Stimulated activated CD8-positive, alpha-beta memory T cell treated with anti-CD3 and anti-CD28 coated beads, Interleukin-7, amount 100 ng/mL, for 1 hour (primary cell): ENCODE measurements at places on chromosomes 12 and 14.

GRCh38 chr12:73731658-73732057 is 806.0 kb upstream of the ATXN7L3B start:
- no peak for DNase-seq

GRCh38 chr12:23277831-23278230 is 652.9 kb downstream of the ETNK1 start:
- no peak for DNase-seq

- DNase-seq, result no peak
Measured at GRCh38 chr12:6946033-6946919, 2.5 kb downstream of the C12orf57 start.

DNA sequence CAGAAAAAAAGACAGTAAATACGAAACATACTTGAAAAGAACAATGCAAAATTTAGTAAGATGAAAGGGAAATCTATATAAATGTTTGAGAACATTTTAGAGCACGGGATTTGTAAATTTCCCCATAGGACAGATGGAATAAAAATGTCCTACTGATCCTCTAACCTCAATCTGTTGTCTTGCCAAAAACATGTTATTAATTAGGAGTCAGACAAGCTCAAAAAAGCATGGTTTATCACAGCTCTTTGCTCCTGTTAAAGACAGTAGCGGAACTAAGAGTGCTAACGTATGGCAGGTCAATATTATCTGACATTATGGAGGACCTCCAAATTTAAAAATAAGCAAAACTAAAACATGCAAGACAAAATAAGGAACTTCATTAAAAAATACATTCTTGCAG is 12.9 kb downstream of the GMFB start:
- DNase-seq, result no peak

DNA sequence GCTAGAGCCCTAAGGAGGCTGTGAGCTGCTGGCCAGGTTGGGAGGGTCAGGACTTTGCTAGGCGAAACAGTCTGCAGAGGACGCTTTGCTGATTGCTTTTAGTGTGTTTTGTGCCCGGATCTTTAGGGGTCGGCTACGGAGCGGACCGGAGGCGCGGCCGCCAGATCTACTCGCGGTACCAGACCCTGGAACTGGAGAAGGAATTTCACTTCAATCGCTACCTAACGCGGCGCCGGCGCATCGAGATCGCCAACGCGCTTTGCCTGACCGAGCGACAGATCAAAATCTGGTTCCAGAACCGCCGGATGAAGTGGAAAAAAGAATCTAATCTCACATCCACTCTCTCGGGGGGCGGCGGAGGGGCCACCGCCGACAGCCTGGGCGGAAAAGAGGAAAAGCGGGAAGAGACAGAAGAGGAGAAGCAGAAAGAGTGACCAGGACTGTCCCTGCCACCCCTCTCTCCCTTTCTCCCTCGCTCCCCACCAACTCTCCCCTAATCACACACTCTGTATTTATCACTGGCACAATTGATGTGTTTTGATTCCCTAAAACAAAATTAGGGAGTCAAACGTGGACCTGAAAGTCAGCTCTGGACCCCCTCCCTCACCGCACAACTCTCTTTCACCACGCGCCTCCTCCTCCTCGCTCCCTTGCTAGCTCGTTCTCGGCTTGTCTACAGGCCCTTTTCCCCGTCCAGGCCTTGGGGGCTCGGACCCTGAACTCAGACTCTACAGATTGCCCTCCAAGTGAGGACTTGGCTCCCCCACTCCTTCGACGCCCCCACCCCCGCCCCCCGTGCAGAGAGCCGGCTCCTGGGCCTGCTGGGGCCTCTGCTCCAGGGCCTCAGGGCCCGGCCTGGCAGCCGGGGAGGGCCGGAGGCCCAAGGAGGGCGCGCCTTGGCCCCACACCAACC is 1.5 kb downstream of the HOXC6 start:
- DNase-seq, result no peak

DNA sequence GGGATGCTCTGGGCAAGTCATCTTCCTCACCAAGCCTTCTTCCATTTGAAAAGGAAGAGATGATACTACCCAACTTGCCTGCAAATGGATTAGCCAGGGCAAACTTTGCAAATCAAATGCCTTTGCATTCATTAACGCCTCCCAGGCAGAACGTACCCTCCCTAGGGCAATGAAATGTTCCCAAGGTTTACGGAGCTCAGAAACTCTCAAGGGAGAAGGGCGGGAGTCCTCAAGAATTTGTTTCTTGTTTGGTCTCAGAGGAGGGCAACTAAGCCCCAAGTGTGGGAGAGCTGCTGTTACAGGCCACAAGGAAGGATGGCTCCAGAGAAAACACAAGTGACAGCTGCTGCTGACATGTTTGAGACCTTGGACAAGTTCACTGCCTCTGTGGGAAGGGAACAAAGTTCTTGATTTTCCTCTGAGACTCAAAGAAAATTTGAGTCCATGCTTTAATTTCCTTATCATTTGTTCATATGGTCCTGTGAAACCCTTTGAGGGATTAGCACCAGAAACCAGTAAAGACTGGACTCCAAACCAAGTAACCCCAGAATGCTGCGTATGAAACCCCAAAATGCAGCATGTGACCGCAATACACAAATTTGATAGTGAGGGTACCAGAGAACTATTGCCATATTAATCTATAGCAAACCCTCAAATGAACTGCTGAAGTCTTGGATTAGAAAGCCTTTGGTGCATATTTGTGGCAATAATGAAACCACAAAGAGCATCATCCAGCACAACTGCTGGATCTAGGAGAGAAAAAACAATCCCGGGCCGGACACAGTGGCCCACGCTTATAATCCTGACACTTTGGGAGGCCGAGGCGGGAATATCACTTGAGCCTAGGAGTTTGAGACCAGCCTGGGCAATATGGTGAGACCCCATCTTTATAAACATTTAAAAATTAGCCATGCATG is 22.9 kb downstream of the SPTB start:
- DNase-seq, result no peak

DNA sequence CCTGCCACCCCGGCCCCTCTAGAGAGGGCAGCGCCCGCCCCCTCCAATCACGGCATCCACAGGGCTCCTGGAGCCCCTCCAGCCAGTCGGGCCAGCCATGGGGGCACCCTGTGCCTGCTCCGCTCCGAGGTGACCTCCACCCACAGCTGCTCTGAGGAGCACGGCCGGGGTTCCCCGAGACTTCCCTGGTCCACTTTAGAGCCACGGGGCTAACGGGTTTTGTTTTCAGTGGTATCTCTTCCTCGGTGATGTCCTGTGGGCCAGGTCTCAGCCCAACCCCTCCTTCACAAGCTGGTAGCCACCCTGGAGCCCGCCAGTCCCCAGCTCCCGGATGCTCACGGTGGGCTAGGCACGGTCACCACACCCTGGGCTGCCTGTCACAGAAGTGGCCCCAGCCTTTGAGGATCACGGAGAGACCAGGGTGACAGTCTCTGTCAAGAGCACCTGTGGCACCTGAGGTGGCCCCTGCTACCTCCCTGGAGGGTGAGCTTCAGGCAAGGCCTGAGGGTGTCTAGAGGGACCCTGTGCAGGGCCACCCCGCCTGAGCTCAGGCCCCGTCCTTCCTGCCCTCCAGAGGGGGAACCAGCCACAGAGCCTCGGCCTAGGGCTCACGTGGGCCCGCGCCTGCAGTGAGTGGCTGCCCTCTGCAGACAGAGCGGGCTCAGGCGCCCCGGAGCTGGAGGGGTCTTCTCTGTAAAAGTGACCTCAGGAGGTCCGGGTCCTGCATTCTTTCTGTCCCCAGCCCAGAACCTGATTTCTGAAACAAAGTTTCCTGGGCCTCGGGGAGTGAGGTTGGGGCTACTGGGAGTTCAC is 146.0 kb upstream of the C14orf180 start:
- no peak for DNase-seq

- no peak for DNase-seq
Measured at GRCh38 chr14:99758121-99758821, 34.9 kb upstream of the EML1 start.

DNA sequence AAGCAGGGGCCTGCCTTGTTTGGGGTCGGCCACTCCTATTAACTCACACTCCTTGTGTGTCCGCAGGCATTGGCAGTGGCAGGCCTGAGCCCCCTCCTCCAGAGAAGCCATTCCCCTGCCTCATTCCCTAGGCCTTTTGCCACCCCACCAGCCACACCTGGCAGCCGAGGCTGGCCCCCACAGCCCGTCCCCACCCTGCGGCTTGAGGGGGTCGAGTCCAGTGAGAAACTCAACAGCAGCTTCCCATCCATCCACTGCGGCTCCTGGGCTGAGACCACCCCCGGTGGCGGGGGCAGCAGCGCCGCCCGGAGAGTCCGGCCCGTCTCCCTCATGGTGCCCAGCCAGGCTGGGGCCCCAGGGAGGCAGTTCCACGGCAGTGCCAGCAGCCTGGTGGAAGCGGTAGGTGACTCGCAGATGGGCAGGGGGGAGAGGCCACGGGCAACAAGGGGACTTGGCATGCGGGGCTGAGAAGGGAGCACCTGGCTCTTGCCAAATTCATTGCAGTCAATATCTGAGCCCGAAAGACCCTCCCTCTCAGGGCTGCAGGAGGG is 106.3 kb upstream of the FKBP4 start:
- DNase-seq, result no peak

- DNase-seq, result no peak
Measured at GRCh38 chr14:56648508-56649301, 69.1 kb downstream of the TMEM260 start.

DNA sequence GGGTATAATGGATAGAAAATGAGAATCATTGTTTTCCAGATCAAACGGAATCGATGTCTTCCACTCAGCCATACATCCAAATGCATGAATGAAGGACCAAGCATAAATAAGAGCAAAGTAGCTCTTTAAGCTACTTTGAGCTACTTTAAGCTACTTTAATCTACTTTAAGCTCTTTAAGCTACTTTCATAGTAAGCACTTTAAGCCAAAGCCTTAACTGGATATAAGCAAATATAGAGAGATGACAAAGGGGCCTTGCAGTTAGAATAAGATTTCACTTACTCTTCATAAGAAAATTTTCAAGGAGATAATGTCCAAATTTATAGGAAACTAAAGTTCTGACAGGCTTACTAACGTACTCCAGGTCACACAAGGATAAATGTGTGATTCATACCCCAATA is 355.6 kb upstream of the KITLG start:
- no peak for DNase-seq

GRCh38 chr12:52984136-52984535 is 22.1 kb upstream of the EIF4B start:
- no peak for DNase-seq

GRCh38 chr12:22018860-22019259 is 27.2 kb upstream of the CMAS start:
- no peak for DNase-seq

- DNase-seq, result no peak
Measured at GRCh38 chr12:66667906-66668305, 11.0 kb downstream of the GRIP1 start.

DNA sequence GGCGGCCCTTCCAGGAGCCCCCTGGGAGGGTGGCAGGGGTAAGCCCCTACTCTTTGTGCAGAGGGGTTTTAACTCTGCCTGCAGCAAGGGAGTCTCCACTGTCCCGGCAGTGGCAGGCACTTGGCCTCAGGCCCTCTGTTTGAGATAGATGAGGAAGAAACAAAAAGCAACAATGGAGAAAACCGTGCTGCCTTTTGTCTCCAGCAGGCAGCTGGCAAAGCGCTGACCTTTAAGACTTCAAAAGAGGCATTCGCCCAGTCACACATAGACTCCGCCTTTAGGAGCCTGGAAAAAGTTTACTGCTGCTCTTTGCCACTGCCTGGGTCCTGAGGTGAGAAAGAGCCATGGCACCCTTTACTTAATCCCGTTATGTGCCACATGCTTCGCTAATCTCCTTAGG is 158.2 kb upstream of the NTF3 start:
- DNase-seq, result no peak

GRCh38 chr14:50121486-50121885 is 5.1 kb upstream of the VCPKMT start:
- DNase-seq, result no peak

- DNase-seq, result no peak
Measured at GRCh38 chr14:44613061-44613712, 106.1 kb upstream of the FSCB start.

- DNase-seq, result no peak
Measured at GRCh38 chr14:50666772-50667683, 1.1 kb downstream of the SAV1 start.

DNA sequence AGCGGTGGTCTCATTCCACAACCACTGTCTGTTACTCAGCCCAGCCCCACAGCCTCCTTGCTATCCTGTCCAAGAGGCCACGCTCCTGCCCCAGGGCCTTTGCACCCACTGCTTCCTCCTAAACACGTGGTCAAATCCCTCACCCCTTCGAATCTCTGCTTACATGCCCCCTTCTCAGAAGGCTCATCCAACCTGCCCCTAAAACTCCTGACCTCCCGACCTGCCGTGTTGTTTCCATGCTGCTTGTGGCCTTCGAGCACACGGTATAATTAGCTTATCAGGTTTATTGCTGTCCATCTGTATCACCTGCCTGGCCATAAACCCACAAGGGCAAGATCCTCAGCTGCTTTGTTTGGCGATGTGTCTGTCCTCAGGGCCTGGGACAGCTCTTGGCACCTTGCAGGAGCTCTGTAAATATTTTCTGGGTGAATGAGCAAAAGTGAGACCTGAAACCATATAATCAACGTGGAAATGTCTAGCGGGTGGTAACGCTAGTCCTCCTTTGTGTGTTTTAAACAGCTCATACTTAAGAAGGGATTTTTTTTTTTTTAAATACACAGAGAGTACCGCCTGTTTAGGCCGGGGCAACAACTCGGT is 36.0 kb downstream of the SCARB1 start:
- DNase-seq, result no peak
